Effector memory CD8-positive, alpha-beta T cell (primary cell): ENCODE measurements at places on chromosomes 13 and 19.
A peak's percentile ranks its signal among the peaks of the same experiment; 100 is the strongest.

- peaks cover 2% of the 10 kb centered on the region for H3K27me3 ChIP-seq
- no peak for DNase-seq
- H3K4me1 ChIP-seq, result no peaks in the 10 kb centered on the region
- H3K27ac ChIP-seq, result no peak overlapping the region
- H3K36me3 ChIP-seq, result peaks cover 3% of the 10 kb centered on the region
- H3K4me3 ChIP-seq, result no peak overlapping the region
These were observed 86.4 kb upstream of the SOX21 start for GRCh38 chr13:94798738-94799137.

- H3K4me1 ChIP-seq, result peaks cover 37% of the 10 kb centered on the region
- peaks cover 60% of the 10 kb centered on the region for H3K36me3 ChIP-seq
- H3K4me3 ChIP-seq, result peak within 1 kb of the TSS; percentile 31
- no peak for DNase-seq
- peaks cover 18% of the 10 kb centered on the region for H3K27me3 ChIP-seq
These were observed at the start of gene ICAM4 for GRCh38 chr19:10286803-10287737. TSS of gene ICAM4 (plus strand) at chr19:10286955. CDS start at chr19:10287013, 58 bp downstream.

GRCh38 chr13:75364131-75364713 is 117.7 kb downstream of the TBC1D4 start:
- no peak overlapping the region for H3K4me3 ChIP-seq
- no peaks in the 10 kb centered on the region for H3K36me3 ChIP-seq
- H3K4me1 ChIP-seq, result peaks cover 3% of the 10 kb centered on the region
- DNase-seq, result no peak
- H3K27ac ChIP-seq, result no peak overlapping the region

DNA sequence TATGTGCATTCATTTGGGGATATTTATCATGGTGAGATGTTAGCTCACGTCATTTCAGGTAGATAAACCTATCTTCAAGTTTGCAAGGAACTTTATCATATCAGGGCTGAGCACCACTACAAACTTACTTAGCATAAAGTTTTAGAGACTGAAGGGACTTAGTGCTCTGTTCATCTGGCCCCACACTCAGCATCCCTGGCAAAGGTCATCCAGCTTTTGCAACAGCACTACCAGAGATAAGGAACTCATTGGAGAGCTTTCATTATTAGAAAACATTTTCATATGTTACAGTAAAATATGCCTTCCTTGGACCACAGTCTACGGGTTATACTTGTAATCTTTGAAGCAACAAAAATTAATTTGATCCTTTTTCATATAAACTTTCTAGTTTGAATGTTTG is 263.4 kb downstream of the POU4F1 start:
- H3K27me3 ChIP-seq, result no peaks in the 10 kb centered on the region
- no peaks in the 10 kb centered on the region for H3K4me1 ChIP-seq
- H3K36me3 ChIP-seq, result peaks cover 2% of the 10 kb centered on the region
- no peak overlapping the region for H3K27ac ChIP-seq
- no peak for DNase-seq

- peaks cover 16% of the 10 kb centered on the region for H3K27me3 ChIP-seq
- no peak for DNase-seq
- H3K4me3 ChIP-seq, result peak overlapping the region; percentile 85
- H3K36me3 ChIP-seq, result peaks cover 12% of the 10 kb centered on the region
- peaks cover 13% of the 10 kb centered on the region for H3K4me1 ChIP-seq
These were observed 42.3 kb downstream of the GJA3 start for GRCh38 chr13:20118268-20119140.

- H3K4me1 ChIP-seq, result no peaks in the 10 kb centered on the region
- H3K36me3 ChIP-seq, result no peaks in the 10 kb centered on the region
- no peak overlapping the region for H3K4me3 ChIP-seq
- no peak overlapping the region for H3K27ac ChIP-seq
- H3K27me3 ChIP-seq, result no peaks in the 10 kb centered on the region
- no peak for DNase-seq
These were observed 142.3 kb upstream of the SOX1 start for GRCh38 chr13:111924678-111925075.

DNA sequence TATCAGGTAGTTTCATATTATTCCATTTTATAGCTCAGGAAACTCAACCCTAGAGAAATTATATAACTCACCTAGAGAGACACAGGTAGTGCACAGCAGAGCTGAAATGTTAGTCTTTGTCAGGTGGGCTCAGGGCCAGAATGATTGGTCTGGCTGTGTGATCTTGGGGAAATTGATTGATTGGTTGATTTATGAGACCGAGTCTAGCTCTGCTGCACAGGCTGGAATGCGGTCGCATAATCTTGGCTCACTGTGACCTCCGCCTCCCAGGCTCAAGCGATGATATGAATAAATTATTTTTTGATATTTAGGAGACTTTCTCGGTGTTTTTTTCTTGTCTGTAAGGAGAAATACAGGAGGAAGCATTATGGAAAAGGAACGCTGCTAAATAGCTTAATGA is 239.9 kb upstream of the SLC10A2 start:
- no peak overlapping the region for H3K4me3 ChIP-seq
- no peak overlapping the region for H3K27ac ChIP-seq
- no peaks in the 10 kb centered on the region for H3K36me3 ChIP-seq
- no peak for DNase-seq
- no peaks in the 10 kb centered on the region for H3K27me3 ChIP-seq
- H3K4me1 ChIP-seq, result no peaks in the 10 kb centered on the region

DNA sequence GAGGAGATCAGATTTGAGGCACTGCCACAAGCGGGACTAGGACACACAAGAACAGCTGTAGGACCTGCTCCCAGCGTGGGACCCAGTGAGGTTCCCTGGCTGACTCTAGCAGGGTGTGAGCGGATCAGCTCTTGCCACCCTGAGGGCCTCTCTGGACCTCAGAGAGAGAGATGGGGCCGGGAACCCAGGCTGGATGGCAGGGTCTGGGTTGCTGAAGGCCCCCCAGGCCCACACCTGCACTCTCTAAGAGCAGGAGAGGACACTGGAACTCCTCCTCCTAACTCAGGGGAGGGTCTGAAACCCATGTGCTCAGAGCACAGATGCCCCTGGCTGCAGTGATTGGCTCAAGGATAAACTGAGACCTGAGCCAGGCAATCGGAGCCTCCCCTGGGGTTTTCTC is 13.5 kb upstream of the IL4I1 start:
- DNase-seq, result no peak
- peaks cover 29% of the 10 kb centered on the region for H3K36me3 ChIP-seq
- H3K27me3 ChIP-seq, result no peaks in the 10 kb centered on the region
- H3K4me3 ChIP-seq, result no peak overlapping the region
- no peak overlapping the region for H3K27ac ChIP-seq

DNA sequence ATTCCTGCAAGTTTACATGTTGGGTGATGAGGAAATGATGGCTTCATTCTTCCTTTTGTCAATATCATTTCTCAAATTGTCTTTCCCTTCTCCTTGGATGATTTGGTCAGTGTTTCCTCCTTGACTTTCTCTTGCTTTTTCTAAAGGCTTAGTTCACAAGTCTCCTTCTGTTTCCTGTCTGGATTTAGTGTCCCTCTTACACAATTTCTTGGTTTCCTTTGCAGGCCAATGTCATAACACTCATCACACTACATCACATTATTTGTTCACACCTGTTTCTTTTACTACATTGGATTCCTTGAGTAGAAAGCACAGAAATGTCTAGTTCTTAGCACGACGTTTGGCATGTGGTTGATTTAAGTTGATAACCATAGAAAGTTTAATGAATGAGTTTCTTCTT is 490.7 kb downstream of the TDRD3 start:
- H3K27me3 ChIP-seq, result no peaks in the 10 kb centered on the region
- H3K4me1 ChIP-seq, result no peaks in the 10 kb centered on the region
- H3K27ac ChIP-seq, result no peak overlapping the region
- H3K4me3 ChIP-seq, result no peak overlapping the region
- no peak for DNase-seq
- H3K36me3 ChIP-seq, result no peaks in the 10 kb centered on the region

DNA sequence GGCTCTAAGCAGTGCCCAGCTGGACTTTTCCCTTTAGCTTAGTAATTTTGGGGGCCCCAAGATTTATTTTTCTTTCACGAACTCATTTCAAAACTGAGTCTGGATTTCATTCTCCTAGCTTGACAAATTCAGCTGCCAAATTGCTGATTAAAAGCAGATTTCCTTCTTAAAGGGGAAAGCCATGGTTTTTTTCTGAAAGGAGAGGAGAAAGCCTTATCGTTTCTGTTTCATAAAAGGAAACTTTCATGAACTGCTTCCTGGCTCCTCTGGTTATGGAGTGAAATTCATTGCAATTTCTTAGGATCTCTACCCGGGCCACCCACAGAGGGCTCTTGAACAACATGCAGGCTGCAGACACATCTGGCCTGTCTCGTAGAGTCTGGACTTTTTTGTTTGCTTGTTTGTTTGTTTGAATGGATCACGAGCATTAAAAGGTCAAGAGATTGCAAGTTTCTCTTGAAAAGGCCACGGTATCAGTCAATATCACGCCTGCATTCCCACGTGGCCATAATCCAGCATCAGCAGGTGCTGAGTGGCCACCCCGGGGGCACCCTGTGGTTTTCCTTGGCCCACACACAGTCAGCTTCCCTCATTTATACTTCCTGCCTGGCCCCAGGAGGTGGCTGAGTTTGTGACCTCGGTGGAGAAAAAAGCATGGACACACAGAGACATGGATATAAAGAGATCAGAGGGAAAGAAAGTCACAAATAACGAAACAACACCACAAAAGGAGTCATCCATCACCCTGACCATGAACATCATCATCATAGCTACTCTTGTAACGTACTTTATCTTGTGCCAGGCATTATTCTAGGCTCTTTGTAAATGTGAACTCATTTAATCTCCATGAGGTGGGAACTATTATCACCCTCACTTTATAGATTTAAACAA is 10.5 kb upstream of the KLK4 start:
- H3K36me3 ChIP-seq, result no peaks in the 10 kb centered on the region
- H3K4me1 ChIP-seq, result peaks cover 7% of the 10 kb centered on the region
- DNase-seq, result no peak
- H3K4me3 ChIP-seq, result no peak overlapping the region

- peaks cover 3% of the 10 kb centered on the region for H3K4me1 ChIP-seq
- H3K4me3 ChIP-seq, result no peak overlapping the region
- no peaks in the 10 kb centered on the region for H3K27me3 ChIP-seq
- DNase-seq, result no peak
These were observed 31.7 kb upstream of the IL17D start for GRCh38 chr13:20671789-20672188.

- H3K36me3 ChIP-seq, result peaks cover 5% of the 10 kb centered on the region
- H3K27ac ChIP-seq, result no peak overlapping the region
- no peaks in the 10 kb centered on the region for H3K27me3 ChIP-seq
- DNase-seq, result no peak
- H3K4me1 ChIP-seq, result peaks cover 14% of the 10 kb centered on the region
These were observed 37.0 kb downstream of the CERS4 start for GRCh38 chr19:8245869-8246835.

DNA sequence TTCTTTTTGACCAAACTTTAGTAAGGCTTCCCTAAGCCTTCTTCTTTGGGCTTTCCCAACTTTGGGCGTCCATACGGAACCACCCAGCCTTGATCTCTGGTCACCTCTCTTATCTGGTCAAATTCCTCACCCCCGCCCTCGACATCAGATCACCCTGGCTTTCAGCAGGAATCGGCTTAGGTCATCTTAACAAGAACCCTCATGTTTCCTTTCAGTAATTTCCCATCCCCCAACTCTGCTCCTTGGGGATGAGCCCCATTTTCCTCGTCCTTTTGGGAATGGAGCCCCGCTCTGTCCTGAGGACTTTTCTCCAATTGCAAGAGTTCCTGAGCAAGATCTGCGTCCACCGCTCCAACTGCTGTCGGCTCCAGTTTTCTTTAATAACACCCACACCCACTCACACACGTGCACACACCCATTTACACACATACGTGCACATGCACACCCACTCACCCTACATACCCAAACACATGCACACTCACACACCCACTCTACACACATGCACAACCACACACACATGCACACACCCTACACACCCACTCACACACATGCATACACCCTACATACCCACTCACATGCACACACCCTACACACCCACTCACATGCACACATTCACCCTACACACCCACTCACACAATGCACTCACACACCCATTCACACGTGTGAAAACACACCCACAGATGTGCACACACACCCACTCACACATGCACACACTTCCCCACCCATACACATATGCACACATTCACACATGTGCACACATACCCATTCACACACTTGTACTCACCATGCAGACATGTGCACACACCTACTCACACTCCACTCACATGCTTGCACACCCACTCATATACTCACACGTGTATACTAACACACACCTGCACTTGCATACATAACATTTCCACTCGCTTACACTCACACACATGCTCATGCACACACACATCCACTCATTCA is 87.0 kb upstream of the TM9SF2 start:
- H3K27me3 ChIP-seq, result no peaks in the 10 kb centered on the region
- H3K36me3 ChIP-seq, result no peaks in the 10 kb centered on the region
- DNase-seq, result no peak
- no peaks in the 10 kb centered on the region for H3K4me1 ChIP-seq

DNA sequence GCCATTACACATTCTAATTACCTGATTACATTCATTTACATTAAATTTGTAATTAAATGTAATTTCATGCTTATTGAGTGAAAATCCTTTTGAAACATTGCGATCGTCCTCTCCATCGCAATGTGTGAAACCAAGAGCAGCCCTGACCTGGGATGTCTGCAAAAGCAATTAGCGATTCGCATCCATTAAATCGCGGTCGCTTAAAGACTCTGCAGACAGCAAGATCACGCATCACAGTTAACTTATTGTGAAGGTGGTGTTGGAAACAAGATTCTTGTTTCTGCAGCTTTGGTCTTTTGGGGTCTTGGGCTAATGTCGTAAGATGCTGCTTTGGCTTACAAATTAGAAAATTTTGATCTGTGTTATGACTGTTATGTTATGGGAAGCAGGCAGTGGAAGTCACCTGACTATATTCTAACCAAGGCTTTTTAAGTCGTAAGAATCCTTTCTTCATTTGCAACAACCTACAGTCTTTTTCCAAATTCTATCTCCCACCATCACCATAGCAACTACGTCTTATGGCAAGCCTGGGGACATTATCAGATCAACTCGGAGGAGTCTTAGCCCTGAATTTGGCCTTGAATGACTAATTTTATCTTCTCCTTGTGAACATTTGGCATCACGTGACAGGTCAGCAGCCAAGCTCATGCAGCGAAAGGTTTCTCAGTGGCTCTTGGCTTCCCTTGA is 142.8 kb upstream of the SOX1 start:
- no peak overlapping the region for H3K27ac ChIP-seq
- H3K36me3 ChIP-seq, result no peaks in the 10 kb centered on the region
- no peak for DNase-seq
- peaks cover 24% of the 10 kb centered on the region for H3K27me3 ChIP-seq
- no peaks in the 10 kb centered on the region for H3K4me1 ChIP-seq
- H3K4me3 ChIP-seq, result no peak overlapping the region

GRCh38 chr19:7716762-7717161 is 14.8 kb upstream of the FCER2 start:
- no peaks in the 10 kb centered on the region for H3K27me3 ChIP-seq
- no peak overlapping the region for H3K4me3 ChIP-seq
- peaks cover 6% of the 10 kb centered on the region for H3K4me1 ChIP-seq
- no peaks in the 10 kb centered on the region for H3K36me3 ChIP-seq
- H3K27ac ChIP-seq, result peak overlapping the region; percentile 27
- DNase-seq, result no peak

GRCh38 chr13:110471833-110472162 is 89.7 kb downstream of the RAB20 start:
- DNase-seq, result no peak
- H3K4me3 ChIP-seq, result no peak overlapping the region
- no peak overlapping the region for H3K27ac ChIP-seq
- peaks cover 61% of the 10 kb centered on the region for H3K27me3 ChIP-seq
- H3K36me3 ChIP-seq, result no peaks in the 10 kb centered on the region
- peaks cover 9% of the 10 kb centered on the region for H3K4me1 ChIP-seq

GRCh38 chr19:46409191-46409590 is 4.2 kb downstream of the CCDC8 start:
- H3K27me3 ChIP-seq, result peaks cover 94% of the 10 kb centered on the region
- no peak overlapping the region for H3K27ac ChIP-seq
- DNase-seq, result no peak
- H3K4me3 ChIP-seq, result no peak overlapping the region
- peaks cover 1% of the 10 kb centered on the region for H3K36me3 ChIP-seq
